Right ventricle myocardium inferior (tissue), 1 donor: ENCODE measurements at places on chromosomes 2 and 18. TPM values are rescaled to one million over a fixed set of nuclear protein-coding genes. Genes with fewer than 3 reads are reported as not detected.

GRCh38 chr2:210539578-210540416, 16.6 kb upstream of the CPS1 start:
- DNase-seq: no peak

TMEFF2 gene
- total RNA-seq: 0.11 TPM

DNA sequence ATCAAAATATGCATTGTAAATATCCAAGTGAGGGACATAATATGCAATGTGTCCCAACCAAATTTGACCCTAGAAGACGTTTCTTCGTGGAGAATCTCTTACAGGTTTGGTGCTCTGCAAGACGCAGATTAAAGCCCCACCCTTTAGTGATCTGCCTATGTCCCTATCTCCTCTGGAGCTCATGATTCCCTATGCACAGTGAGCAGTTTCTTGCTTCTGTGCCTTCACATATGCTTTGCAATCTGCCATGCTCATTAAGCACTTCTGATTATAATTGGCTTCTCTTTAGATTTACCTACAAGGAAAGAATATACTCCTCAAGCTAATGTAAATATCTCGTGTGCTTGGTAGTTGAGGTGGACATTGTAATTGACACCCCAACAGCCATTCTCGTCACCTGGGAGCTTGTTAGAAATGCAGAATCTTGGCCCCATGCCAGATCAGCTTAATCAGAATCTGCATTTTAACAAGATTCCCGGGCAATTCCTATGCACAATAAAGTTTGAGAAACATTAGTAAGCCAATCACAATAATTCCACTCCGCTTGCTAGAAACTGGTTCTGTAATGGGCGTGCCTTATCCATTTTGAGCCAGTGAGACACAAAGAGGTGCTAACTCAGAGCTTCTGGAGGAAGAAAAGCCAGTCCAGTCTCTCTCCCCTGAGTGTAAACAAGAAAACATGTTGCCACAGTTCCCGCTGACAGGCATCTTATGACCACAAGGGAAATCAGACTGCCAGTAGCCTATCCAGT, 2.8 kb upstream of the PUM2 start:
- DNase-seq: no peak

GRCh38 chr18:68713131-68713530, 1.8 kb downstream of the TMX3 start:
- no peak for DNase-seq

- DNase-seq: no peak
Measured at GRCh38 chr2:237344942-237345341, 69.0 kb downstream of the COL6A3 start.

SNRNP27 gene
- total RNA-seq: 58.3 TPM

GRCh38 chr2:183665425-183665824, 541.2 kb downstream of the NUP35 start:
- no peak for DNase-seq

DNA sequence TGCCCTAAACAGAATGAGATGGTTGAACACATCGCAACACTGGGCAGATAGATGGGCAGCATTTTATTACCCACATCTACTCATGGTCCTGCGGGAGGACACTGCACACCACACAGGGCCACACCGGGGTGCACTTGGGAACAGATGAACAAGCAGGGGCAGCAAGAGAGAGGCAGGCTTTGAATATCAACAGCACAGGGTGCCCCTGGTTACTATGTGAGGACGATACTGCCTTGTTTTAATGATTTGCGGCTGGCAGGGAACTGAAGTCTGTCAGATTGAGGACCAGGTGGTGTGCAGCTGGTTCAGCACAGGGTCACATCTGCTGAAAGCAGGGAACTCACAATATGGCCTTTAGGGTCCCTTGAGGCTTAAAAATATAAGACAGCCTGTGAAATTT, 195.7 kb downstream of the PIEZO2 start:
- no peak for DNase-seq

IL36G gene
- not detected for total RNA-seq

KCNS3 gene
- total RNA-seq: 4.5 TPM

GRCh38 chr2:129464036-129464435, 515.4 kb upstream of the RAB6C start:
- no peak for DNase-seq

DNA sequence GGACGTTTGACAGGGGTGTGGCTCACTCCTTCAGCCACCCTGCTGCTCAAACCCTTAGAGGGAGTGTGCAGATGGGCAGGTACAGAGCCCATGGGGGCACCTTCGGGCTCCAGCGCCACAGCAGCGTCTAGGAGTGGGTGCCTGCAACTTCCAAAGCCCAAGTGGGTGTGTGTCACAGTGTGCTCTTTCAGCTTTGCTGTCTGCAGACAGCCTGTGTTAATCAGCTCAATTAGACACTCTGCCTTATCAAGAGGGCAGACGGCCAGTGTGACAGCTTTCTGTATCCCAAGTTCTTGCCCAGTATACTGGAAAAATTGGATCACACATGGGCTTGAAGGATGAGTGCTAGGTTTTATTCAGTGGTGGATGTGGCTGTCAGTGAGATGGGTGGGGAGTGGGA, 96.7 kb downstream of the AP1S3 start:
- no peak for DNase-seq

DNA sequence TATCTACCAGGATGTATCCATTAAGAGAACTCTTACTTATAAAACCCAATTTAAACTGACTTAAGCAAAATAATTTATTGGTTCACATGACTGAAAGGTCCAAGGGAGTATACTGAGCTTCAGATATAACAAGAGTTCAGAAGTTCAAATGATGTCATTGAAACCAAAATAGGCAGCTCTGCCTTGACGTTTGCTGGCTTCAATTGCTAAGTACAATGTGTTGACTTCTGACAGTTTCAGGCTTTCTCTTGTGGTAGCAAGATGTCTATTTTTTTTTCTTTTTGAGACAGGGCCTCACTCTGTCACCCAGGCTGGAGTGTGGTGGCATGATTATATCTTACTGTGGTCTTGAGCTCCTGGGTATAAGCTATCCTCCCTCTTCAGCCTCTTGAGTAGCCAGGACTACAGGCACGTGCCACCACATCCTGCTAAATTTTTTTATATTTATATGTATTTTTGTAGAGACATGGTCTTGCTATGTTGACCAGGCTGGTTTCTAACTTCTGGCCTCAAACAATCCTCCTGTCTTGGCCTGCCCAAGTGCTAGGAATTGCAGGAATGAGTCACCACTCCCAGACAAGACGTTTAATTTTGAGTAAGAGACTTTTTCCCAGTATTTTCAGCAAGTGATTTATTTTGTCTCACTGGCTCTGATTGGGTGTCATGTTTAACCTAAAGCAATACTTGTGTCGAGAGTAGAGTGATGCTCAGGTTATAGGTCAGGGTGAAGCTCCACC, 184.8 kb downstream of the NR4A2 start:
- DNase-seq: no peak

- no peak for DNase-seq
Measured at GRCh38 chr18:23809415-23809814, 120.2 kb downstream of the LAMA3 start.

DNA sequence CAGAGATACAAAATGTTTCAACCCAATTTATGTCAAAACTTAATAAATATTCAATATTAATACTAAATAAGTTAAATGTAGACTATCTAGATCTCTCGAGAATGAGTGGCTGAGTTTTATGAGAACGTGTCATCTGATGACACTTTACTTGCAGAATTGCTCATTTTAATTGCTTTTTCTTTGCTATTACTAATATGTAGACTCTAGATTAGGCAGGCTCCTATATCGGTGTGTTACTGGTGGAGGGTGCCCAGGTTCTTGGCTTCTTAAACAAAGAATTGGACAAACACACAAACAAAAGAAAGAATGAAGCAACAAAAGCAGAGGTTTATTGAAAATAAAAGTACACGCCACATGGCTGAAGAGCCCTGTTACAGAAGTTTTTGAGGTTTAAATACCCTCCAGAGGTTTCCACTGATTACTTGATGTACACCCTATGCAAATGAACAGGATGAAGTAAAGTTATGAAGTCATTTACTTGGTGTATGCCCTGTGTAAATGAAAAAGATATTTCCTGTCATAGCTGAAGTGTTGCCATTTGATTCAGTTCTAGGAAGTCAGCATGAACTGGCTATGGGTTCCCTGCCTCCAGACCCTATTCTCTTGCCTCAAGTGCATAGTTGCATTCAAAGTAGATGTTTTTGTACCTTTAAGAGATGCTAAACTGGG, 122.9 kb upstream of the ITGA4 start:
- no peak for DNase-seq

MLPH gene
- total RNA-seq: 79.0 TPM

- DNase-seq: no peak
Measured at GRCh38 chr18:58785171-58785805, 79.4 kb upstream of the ZNF532 start.

- no peak for DNase-seq
Measured at GRCh38 chr2:231132129-231132528, 7.3 kb upstream of the HTR2B start.

DNA sequence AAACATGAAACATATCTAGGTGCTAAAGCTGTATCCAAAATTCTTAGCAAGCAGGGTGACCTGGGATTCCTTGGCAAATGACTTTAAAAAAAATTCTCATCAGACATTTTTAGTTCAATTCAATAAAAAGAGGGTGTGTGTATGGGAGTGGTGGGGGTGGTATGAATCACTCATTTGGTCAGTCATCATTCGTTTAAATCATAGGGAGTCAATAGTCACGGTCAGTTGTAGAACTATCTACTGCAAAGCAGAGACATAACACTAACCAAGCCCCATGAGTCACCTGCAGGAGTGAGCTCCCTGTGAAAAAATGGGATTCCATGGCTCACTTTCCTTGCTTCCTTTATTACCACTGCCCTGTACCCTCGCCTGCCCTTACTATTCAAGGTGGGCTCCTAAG, 380.6 kb upstream of the TCF4 start:
- no peak for DNase-seq

GRCh38 chr2:217045700-217046475, 186.0 kb upstream of the TNP1 start:
- DNase-seq: no peak

ALPP gene
- not detected for total RNA-seq

DNA sequence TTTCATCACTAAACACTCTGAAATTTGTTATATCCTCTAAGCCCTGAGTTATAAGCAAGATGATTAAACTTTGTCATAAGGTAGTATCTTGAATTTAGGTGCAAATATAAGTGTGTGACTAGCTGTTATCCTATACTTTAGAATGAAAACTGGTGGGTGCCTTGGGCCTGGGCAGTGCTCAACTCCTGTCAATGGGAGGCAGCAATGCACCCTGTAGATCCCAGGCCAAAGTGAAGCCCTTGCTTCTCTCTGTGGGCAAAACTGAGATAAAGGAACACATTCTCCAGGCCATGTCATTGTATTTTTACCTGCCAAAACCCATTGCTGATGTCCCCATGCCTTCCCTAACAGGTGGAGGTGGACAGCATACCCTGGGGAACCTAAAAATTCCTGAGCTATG, 525.2 kb downstream of the TNS1 start:
- no peak for DNase-seq
